ENCODE measurements at places on chromosomes 4 and X.

- no peak for DNase-seq
These were observed 22.8 kb downstream of the IL1RAPL1 start for GRCh38 chrX:28609917-28610613.

DNA sequence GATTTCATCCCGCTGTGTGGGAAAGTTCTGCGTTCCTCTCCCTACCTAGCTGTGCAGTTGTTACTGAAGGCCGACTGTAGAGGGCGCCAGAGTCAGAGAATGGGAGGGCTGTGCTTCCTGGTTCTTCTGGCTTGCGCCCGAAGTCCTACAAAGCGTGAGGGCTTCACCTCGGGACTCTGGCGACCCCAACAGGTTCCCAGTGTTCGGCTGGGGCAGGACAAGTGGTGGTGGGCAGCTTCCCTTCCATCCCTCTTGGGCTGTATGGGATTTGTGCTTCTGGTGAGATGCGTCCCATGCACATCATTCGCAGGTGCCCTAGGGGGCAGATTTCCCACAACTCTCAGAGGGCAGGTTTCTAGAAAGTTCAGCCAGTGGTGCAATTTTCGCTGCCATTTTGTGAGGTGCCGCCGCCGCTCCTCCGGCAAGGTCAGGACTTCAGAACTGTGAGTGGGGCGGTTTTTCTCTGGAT is 27.3 kb downstream of the CT45A1 start:
- no peak for DNase-seq

DNA sequence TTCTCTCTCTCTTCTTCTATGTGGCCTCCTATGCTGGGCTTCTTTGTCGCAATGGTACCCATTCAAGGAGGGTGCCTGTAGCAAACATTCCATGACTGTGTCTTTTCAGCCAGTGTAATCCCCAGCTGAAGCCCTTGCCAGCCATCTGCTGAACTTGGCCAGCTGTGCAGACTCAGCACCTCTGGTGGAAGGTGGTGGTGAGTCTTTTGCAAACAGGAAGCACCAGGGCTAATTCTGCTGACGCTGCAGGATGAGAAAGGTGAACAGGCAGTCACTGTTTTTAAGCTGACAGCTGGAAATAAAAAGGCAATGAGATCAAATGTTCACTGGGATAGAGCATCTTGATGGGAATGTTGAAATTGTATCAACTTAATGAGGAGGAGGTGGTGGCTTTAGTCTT is 298.7 kb upstream of the CLNK start:
- no peak for DNase-seq

DNA sequence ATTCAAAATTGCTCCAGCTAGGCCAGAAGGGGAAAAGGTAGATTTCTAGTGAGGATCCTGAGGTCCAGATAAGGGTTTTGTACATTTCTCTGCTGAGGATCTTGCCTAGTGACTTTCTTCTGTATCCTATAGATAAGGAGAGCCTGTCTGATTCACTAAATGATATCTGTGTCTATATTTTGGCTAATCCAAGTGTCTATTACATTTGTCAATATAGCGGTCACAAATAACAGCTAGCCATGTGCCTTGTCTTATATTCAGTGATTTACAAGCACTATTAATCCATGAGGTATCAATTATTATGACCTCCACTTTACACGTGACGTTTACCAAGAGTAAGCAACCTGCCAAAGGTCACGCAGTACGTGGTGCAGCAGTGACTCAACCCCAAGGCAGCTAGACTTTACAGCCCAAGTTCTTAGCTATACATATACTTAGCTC is 41.6 kb downstream of the TMEM165 start:
- DNase-seq: no peak

- no peak for DNase-seq
These were observed 80.3 kb upstream of the STS start for GRCh38 chrX:7067256-7067655.

DNA sequence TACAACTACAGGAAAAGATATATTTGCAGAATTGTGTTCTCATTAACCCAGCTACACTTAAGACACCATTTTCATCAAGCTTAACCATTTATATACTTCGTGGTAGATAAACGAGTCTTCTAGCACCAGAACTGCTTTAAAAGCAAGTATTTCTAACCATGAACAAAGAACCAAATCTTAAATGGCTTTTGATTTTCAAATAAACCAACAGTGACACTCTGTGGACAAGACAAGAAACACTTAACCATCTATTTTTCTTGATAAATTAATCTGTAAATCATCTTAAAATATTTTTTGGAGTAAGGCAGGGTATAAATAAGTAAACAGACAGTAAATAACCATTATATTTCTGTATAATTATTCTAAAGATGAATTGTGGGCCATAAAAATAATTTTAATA is 10.2 kb downstream of the BEND2 start:
- peak; percentile 2 for DNase-seq

DNA sequence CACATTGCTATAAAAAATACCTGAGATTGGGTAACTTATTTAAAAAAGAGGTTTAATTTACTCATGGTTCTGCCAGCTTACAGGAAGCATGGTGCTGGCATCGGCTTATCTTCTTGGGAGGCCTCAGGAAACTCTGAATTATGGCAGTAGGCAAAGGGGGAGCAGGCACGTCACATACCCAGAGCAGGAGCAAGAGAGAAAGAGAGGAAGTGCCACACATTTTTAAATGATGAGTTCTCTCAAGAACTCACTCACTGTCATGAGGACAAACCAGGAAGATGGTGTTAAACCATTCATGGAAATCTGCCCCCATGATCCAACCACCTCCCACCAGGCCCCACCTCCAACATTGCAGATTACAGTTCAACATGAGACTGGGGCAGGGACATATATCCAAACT is 10.0 kb upstream of the AFF1 start:
- DNase-seq: no peak

DNA sequence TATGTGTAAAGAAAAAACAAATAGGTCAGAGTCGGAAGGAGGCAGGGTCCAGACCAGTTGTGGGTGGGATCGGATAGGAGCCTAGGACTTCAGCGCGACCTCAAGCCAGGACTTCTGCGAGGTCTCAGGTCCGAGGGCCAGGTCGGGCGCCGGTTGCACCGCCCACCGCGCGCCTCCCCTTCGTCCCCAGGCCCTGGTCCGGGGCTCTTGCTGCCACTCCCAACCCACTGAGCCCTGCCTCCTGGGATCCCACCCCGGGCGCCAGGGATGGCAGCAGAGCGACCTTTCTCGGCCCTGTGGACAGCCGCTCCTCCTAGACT is 12.3 kb downstream of the PITX2 start:
- no peak for DNase-seq

DNA sequence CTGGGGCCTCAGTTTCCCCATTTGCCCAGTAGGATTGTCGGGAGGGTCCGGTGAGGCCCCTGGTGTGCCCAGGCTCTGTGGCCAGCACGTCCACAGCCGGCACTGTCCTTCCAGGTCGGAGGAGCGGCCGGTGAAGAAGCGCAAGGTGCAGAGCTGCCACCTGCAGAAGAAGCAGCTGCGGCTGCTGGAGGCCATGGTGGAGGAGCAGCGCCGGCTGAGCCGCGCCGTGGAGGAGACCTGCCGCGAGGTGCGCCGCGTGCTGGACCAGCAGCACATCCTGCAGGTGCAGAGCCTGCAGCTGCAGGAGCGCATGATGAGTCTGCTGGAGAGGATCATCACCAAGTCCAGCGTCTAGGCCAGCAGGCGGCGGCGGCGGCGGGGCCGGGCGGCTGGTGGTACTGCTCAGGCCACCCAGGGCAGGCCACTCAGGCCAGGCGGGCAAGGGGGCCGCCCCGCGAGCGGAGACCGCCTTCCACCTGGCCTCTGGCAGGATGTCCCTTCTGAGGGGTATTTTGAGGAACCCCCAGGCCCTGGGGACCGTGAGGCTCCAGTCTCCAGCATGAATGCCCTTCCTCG is 6.7 kb downstream of the MSANTD1 start:
- DNase-seq: no peak

Measured in NCI-H1092 (cell line).